ENCODE measurements at places on chromosomes 4 and X.

GRCh38 chr4:54255881-54256280, 26.8 kb downstream of the PDGFRA start:
- no peak for DNase-seq

GRCh38 chrX:27694667-27695066, 104.5 kb downstream of the DCAF8L2 start:
- no peak for DNase-seq

DNA sequence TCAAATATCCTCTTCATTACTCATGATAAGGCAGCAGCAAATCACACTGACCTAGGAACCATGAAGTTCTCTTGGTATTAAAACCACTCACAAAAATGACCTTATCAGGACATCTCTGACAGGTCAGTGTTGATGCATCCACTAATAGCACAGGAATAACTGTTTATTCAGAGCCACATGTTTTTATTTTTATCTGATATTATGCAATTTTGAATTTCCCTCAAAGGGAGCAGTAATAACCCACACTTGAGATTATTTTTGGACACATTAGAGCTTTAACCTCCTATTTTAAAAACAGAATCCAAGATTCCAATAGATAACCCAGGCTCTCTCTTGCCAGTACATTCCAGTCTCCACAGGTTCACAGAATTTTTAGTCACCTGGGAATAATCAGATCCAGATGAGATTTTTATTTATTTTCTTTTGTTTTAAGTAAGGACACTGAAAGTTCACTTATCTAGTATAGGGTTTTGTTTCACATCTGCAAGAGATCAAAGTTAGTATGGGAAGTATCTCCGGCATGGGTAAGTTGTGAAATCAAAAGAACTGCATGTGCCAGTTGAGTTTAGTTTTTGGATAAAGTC, 36.3 kb upstream of the MYOZ2 start:
- DNase-seq = no peak

DNA sequence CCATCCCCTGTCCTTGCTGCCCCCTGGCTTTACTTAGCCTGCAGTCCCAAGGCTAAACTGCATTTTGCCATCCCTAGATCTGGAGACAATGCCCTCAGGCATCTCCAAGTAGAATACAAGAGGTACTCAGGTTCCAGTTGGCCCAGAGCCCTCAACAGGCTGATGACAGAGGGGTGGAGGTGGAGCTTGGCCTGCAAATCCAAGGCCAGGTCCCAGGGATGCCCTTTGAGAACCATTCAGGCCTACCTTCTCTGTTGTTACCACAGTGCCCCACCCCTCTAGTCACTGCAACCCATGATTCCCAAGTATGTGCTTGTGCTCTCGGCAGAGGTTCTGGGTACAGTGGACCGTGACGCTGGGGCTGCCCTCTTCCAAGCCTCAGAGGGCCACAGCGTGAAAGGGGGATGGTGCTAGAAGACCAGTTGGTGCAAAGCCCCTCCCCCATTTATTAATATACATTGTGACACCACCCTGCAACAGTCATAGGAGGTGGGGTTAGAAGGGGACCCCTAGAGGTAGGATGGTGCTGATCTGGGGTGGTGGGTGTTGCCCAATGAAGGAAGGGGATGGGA, 6.4 kb upstream of the UBA1 start:
- DNase-seq = no peak

GRCh38 chr4:158788516-158788915, 19.7 kb downstream of the FNIP2 start:
- no peak for DNase-seq

- DNase-seq = no peak
Observed at GRCh38 chrX:44731160-44731559, 112.7 kb upstream of the DUSP21 start.

GRCh38 chr4:70902577-70903290, 565 bp downstream of the MOB1B start:
- peak; percentile 43 for DNase-seq

GRCh38 chr4:25330905-25331808, 18.6 kb downstream of the ZCCHC4 start:
- DNase-seq = no peak

- DNase-seq = no peak
Observed at GRCh38 chr4:6983544-6984142, 59.5 kb upstream of the TADA2B start.

GRCh38 chrX:134718105-134718965, 60.1 kb upstream of the PLAC1 start:
- DNase-seq = no peak

DNA sequence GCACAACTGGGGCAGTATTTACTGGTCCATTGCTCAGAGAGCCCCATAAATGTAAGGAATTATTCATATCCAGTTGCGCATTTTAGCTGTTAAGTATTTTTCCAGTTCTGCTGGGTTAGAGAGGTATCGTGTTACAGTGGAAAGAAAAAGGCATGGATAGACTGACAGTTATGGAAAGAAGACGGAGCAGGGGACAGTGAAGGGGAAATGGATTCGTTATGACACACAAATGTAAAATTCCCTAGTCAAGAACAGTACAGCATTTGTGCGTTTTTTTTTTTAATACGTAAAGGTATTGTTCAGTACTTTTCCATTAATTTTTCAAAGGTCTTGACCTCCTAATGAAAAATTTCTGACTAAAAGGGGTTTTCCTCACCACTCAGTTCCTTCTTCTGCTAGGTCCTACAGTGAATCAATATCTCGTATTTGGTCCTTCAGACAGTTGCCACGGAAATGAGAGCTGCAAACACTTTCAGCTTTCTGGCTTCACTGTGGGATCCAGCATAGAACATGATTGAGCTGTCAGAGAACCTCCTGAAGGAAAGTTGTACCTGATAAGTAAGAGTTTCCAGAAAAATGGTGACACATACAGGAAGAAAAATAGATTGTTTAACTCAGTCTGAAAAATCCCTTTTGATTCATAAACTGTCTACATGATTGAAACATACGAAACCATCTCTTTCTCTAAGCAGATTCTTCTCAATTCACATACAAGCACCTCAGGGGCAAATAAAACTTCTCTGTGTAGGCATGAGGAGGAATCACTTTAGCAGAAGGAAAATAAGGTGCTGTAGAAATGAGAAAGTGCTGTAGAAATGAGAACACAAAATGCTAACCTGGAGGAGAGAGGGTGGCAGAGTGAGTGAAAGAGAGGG, 21.8 kb upstream of the BBS12 start:
- DNase-seq = no peak

- no peak for DNase-seq
Observed at GRCh38 chrX:132508834-132509233, 20.0 kb upstream of the MBNL3 start.

- no peak for DNase-seq
Observed at GRCh38 chr4:90184560-90184959, 57.4 kb downstream of the CCSER1 start.

- DNase-seq = no peak
Observed at GRCh38 chrX:44585866-44586265, 43.2 kb upstream of the FUNDC1 start.

- DNase-seq = no peak
Observed at GRCh38 chr4:119321921-119322687, at the start of gene FABP2. Gene FABP2 (minus strand): TSS chr4:119322138. CDS start chr4:119322102, 36 bp downstream.

- DNase-seq = no peak
Observed at GRCh38 chr4:2324891-2325290, 63.0 kb upstream of the MXD4 start.

DNA sequence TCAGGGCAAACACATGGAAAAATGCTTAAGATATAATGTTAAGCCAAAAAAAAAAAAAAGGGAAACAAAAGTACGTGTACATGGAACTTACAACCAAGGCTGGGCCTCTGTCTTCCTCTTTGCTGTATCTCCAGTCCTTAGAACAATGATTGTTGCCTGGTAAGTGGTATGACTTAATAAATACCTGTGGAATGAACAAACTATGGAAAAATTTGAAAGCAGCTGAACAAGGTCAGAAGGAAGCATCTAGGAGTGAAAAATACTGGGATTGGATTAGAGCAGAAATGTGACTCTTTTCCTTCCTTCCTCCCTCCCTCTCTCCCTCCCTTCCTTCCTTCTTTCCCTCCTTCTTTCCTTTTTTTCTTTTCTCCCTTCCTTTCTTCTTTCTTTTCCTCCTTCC, 54.2 kb upstream of the SMIM10 start:
- DNase-seq = no peak

DNA sequence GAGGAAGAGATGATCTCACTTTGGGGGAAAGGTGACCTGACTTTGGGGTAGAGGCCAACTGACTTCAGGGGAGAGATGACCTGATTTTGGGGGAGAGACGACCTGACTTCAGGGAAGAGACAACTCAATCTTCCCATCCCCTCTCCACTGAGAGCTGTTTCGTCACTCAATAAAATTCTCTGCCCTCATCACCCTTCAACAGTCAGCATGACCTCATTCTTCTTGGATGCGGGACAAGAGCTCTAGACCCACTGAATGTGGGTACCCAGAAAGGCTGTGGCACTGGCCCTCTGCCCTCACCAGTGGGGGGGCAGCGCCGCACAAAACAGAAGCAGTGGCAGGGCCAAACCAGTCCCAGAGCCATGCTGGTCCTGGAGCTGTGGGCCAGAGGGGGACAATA, 34.6 kb downstream of the ATXN3L start:
- DNase-seq = no peak

DNA sequence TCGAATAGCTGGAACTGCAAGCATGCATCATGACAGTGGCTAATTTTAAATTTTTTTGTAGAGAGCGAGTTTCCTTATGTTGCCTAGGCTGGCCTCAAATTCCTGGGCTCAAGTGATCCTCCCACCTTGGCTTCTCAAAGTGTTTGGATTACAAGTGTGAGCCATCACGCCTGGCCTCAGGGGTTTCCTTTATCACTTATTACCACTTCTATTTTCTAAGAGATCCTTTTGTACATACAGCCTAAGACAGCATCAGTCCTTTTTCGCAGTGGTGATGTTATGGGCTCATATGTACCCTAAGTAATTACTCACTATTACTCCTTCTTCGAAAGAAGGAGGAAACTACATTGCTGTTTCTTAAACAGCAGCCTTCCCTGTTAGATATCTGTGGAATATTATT, 54.1 kb upstream of the CDKN2AIP start:
- no peak for DNase-seq

DNA sequence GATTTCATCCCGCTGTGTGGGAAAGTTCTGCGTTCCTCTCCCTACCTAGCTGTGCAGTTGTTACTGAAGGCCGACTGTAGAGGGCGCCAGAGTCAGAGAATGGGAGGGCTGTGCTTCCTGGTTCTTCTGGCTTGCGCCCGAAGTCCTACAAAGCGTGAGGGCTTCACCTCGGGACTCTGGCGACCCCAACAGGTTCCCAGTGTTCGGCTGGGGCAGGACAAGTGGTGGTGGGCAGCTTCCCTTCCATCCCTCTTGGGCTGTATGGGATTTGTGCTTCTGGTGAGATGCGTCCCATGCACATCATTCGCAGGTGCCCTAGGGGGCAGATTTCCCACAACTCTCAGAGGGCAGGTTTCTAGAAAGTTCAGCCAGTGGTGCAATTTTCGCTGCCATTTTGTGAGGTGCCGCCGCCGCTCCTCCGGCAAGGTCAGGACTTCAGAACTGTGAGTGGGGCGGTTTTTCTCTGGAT, 27.3 kb downstream of the CT45A1 start:
- peak; percentile 21 for DNase-seq

DNA sequence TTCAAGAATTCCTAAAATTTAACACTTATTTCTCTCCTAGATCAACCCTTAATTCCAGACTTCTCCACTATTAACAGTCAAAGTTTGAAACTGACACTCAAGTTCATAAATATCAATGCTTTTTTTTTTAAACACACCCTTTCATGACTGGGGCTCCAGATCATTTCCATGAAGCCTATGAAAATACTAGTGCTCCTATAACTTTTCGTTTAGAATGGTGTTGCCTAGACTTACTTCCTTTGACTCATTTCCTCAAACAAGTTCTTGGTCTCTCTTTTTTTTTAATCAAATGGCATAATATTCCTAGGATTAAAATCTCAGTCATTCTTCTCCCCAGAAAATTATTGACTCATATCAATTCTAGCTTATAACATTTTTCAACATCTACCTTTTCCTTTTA, 13.1 kb downstream of the ZMAT1 start:
- DNase-seq = no peak

GRCh38 chr4:4439782-4440181, 52.9 kb downstream of the NSG1 start:
- DNase-seq = no peak
